Upper lobe of right lung (tissue), 1 donor: ENCODE measurements at places on chromosomes 12 and 14. TPM values are rescaled to one million over a fixed set of nuclear protein-coding genes. Genes with fewer than 3 reads are reported as not detected.

SLC17A8 gene
- 0.14 TPM for total RNA-seq

SCYL2 gene
- 40.8 TPM for total RNA-seq

GRCh38 chr14:20455355-20456300 is 602 bp downstream of the APEX1 start:
- no peak for DNase-seq

DNA sequence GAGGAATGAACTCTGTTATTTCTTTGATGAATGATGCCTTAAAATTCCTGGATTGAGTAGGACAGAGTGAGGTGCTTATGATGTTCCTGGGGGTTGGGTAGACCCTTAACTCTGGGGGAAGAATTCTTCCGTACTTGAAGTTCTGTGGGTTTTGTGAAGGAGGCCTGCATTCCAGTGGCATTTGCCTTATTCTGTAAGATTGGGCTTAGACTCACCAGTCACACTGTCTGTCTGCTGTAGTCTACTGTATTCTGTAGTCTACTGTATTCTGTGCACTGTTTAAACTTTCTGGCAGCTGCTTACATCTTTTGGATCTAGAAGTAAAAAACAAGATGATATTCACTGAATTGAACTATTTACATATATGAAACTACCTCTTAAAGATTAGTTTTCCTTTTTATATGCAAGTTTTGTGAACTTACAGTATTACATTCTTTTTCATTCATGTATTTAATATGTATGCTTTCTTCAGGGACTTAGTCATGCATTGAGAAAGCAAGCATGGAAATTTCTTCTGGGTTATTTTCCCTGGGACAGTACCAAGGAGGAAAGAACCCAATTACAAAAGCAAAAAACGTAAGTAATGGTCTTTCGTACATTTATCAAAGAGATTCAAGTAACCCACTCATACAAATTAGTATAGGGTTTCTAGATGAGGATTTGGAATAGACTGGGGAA is 42.3 kb upstream of the TPH2 start:
- DNase-seq = no peak

DNA sequence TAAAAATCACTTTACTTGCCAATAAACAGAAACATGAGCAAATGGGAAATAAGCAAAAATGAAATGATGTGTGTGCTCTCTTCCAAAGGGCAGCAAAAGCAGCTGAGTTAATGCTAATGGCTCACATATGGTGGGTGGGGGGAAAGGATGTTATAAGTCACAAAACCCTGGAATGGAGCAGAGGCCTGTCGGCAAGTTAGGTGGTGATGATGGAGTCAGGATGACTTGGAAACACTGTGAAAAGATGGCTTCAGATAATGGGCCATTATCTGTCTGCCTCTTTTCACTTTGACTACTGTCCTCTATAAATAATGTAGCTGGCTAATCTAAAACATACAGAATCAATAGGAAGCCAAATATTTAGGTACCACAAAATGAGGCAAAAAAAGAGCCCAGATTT is 228.7 kb downstream of the APAF1 start:
- DNase-seq = no peak

- DNase-seq = no peak
Observed at GRCh38 chr14:99280066-99280731, 8.2 kb upstream of the BCL11B start.
